Heart right ventricle (tissue), 16 donors: ENCODE measurements at places on chromosomes 4 and X. TPM values are rescaled to one million over a fixed set of nuclear protein-coding genes. Genes with fewer than 3 reads are reported as not detected.

DNA sequence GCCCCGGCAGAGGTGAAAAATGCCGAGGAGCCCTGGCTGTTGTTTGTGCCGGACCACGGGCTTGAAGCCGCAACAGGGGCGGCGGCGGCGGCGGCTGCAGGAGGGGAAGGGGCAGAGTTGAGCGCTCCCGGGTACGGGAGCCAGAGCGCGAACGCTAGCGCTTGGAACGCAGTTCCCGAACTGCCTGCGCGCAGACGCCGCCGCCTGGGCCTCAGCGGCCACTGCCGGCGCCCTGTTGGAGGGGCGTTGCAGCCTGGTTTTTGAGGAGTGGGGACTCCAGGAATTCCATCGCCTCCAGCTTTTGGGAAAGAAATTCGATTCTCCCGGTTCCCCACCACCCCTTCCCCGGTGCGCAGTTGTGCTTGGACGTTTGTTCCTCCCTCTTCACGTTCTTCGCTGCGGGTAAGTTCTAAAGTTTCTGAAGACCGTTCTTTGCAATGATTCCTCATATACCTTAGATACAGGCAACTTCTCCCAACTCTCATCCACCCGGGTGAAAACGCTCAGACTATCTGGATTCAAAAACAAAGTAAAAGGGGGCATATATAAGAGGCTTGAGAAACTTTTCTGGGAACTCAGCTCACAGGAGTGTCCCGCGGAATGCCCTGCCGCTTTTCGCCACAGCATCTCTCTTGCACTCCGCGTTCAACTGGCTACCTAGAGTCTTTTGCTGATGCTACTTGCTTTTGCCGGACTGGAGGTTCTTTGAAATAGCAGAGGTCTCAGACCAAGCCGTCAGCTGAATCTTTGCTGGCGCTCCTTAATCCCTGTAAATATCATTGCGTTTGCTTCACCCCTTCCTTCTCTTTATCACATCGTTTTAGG lies 1.0 kb downstream of the FAT4 start:
- H3K27me3 ChIP-seq, result no peaks in the 10 kb centered on the region
- peak overlapping the region; percentile 91 for H3K4me3 ChIP-seq
- no peaks in the 10 kb centered on the region for H3K4me1 ChIP-seq

STS gene
- 6.0 TPM for total RNA-seq

DNA sequence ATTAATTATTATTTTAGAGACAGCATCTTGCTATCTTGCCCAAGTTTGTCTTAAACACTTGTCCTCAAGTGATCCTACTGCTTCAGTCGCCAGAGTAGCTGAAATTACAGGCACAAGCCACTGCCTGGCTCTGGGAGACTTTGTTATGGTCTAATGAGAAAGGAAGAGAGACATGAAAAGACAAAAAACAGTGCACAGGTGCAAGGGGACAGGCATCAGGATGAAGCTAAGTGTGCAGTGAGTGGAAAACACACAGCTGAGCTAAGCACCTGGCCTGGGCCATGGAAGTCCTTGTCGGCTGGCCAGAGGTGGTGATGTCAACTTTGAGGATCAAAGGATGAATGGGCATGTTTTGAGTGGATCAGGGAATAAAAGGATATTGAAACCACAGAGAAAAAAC lies 102.7 kb downstream of the HS3ST1 start:
- no peaks in the 10 kb centered on the region for H3K36me3 ChIP-seq
- DNase-seq, result no peak
- H3K27me3 ChIP-seq, result no peaks in the 10 kb centered on the region

GRCh38 chr4:163592212-163592611 lies 97.7 kb downstream of the TMA16 start:
- H3K4me1 ChIP-seq, result no peaks in the 10 kb centered on the region
- no peak for DNase-seq
- no peak overlapping the region for H3K27ac ChIP-seq

FRAS1 gene
- 3.0 TPM for total RNA-seq

- DNase-seq, result no peak
- H3K4me1 ChIP-seq, result no peaks in the 10 kb centered on the region
- H3K4me3 ChIP-seq, result no peak overlapping the region
- H3K27ac ChIP-seq, result no peak overlapping the region
- no peaks in the 10 kb centered on the region for H3K27me3 ChIP-seq
Measured at GRCh38 chrX:9612146-9612505, 147.3 kb downstream of the TBL1X start.

DNA sequence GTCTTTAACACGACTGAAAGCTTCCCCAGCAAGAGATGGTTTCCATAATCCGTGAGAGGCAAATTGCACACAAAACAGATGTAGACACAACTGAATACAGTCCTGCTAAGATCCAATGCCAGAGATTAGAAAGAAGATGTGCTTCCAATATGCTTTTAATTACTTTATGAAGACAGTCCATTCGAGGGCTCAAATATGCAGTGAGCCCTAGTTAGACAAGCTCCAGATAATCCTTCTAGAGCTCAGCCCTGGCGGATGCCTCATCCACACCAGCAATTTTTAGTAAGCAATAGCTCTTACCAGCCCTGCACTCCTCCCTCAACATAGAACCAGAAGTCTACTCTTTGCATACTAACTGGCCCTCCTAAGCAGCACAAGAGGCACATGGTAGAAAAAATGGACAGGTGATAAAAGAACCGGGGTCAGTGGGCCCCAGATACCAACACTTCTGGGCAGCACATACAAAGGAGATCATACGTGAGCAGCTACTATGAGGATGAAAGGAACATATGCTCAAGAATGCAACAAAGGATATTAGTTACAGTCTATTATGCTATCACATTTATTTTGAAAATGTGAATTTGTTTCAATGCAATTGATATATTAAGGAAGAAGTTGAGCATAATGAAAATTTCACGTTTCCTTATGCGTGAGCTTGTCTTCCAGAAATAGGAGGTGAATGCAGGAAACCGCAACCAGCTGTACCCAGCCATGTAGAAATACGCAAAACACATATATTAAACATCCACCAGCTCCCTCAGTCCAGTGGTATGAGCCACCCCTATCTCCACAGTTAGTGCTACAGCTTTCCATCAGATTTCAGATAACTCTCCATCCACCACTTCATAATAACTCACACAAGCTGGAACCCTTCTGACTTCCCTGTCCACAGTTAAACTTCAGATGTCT lies 34.3 kb downstream of the GPC4 start:
- DNase-seq, result no peak
- no peaks in the 10 kb centered on the region for H3K4me1 ChIP-seq

DNA sequence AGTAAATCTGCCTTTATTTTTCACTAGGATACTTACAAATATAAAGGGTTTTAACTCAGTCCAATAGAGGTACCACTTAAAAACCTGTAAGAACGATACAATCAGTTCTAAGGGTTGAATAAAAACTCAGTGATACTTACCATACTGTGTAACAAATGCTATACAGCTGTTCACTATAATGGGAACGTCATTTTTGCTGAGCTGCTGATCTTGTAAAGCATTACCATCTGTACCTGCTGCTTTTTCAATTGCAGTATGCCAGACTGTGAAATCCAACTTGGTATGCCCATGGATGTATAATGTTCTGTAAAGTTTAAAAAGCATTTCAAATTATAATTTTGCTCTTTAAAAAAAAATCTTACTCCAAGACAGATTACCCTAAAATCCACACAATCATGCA lies 111.2 kb downstream of the ARAP2 start:
- no peaks in the 10 kb centered on the region for H3K4me1 ChIP-seq
- DNase-seq, result no peak
- H3K27ac ChIP-seq, result no peak overlapping the region
- H3K4me3 ChIP-seq, result no peak overlapping the region

GRCh38 chr4:104502471-104502870 lies 7.8 kb upstream of the CXXC4 start:
- H3K4me3 ChIP-seq, result no peak overlapping the region
- no peaks in the 10 kb centered on the region for H3K27me3 ChIP-seq
- no peak overlapping the region for H3K27ac ChIP-seq

DNA sequence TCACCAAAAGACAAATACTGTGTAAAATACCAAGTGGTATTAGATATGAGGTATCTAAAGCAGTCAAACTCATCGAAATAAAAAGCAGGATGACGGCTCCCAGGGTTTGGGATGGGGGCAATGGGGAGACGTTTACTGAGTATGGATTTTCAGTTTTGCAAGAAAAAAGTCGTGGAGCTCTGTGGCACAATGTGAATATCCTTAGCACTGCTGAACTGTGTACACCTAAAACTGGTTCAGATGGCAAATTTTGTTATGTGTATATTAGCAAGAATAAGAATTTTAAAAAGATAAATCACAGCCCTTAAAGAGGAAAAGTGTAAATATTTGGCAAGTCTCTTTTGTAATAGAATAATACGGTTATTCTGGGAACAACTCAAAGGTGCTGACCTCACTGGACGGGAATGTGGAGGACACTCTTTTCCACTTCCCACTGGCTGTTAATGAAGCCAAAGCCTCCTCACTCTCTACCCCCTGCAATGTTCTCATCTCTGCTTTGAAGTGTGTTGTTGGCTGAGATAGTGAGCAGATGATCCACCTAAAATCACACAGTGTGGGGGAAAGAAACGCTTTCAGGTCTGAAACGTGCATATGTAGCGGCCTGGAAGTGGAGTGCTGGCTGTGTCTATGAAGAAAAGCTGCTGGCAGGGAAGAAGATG lies 49.2 kb downstream of the SEL1L3 start:
- DNase-seq, result no peak
- no peaks in the 10 kb centered on the region for H3K36me3 ChIP-seq
- H3K27ac ChIP-seq, result peak overlapping the region; percentile 20

APELA gene
- total RNA-seq, result not detected

DNA sequence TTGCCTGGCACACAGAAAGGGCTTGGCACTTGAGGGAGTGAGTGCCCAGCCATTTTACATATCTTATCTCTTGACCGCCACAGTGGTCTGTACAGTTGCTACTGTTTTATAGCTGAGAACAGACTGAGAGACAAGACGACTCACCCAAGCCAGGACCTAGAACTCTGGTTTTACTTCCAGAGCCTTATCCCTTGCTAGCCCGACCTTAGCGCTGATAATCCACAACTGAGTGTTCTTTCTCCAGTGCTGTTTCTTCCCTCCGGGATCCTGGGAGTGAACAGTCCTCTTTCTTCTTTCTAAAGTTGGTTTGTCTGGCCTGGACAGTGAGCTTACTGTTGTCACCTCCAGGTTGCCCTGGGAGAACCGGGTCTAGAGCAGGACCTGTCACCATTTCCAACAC lies 52.5 kb upstream of the TADA2B start:
- no peak overlapping the region for H3K4me3 ChIP-seq
- peaks cover 7% of the 10 kb centered on the region for H3K36me3 ChIP-seq
- no peaks in the 10 kb centered on the region for H3K27me3 ChIP-seq
- no peak for DNase-seq
- H3K4me1 ChIP-seq, result peaks cover 59% of the 10 kb centered on the region

PPEF1 gene
- not detected for total RNA-seq

RPL10 gene
- 1,543 TPM for total RNA-seq

- no peaks in the 10 kb centered on the region for H3K27me3 ChIP-seq
- no peak overlapping the region for H3K4me3 ChIP-seq
- no peak overlapping the region for H3K27ac ChIP-seq
- no peaks in the 10 kb centered on the region for H3K4me1 ChIP-seq
- no peak for DNase-seq
- no peaks in the 10 kb centered on the region for H3K36me3 ChIP-seq
Measured at GRCh38 chrX:44144177-44144945, 171.2 kb upstream of the NDP start.

LAMTOR3 gene
- total RNA-seq, result 31.7 TPM

HMGN5 gene
- total RNA-seq, result 0.51 TPM

GRCh38 chr4:79155336-79155735 lies 170.5 kb downstream of the NAA11 start:
- H3K4me3 ChIP-seq, result no peak overlapping the region
- DNase-seq, result no peak
- H3K4me1 ChIP-seq, result no peaks in the 10 kb centered on the region
- H3K27me3 ChIP-seq, result no peaks in the 10 kb centered on the region
- no peak overlapping the region for H3K27ac ChIP-seq

ANXA3 gene
- total RNA-seq, result 10.2 TPM

DNA sequence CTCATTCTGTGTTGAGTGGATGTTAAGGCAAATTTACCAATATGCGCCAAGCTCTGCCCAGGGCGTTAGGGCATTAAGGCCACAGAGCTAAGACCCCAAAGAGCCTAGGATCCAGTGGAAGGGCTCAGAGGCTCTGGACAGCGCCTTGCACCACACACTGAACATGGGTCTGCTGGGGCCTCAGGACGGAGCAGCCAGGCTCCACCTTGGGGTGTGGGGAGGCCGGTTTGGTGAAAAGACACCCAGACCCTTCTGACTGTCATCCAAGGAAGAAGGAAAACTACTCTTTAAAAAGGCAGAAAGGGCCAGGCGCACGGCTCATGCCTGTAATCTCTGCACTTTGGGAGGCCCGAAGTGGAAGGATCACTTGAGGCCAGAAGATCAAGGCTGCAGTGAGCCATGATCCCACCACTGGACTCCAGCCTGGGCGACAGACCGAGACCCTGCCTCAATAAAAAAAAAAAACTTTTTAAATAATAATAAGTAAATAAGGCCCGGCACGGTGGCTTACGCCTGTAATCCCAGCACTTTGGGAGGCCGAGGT lies 1.3 kb upstream of the MRFAP1 start:
- H3K36me3 ChIP-seq, result no peaks in the 10 kb centered on the region
- no peak overlapping the region for H3K4me3 ChIP-seq

FGF5 gene
- total RNA-seq, result not detected

DNA sequence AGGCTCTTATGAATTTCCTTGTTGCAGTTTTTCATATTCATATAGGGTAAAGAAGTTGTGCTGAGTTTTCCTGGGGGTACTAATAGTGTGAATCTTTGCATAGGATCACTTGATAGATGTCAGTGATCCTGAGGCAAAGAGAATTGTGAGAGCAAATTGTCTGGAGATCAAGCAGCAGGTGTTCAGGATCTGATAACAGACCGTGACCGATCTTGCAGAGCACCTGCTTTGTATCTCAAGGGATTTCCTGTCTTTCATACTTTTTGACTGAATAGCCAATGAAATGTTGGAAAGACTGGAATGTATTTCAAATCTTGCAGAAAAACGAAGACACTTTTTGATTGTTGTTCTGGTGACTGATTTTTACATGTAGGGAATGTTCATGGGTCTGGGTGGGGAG lies 914.5 kb downstream of the STIM2 start:
- H3K4me1 ChIP-seq, result no peaks in the 10 kb centered on the region
- no peak overlapping the region for H3K4me3 ChIP-seq
- no peaks in the 10 kb centered on the region for H3K36me3 ChIP-seq
- no peaks in the 10 kb centered on the region for H3K27me3 ChIP-seq

DNA sequence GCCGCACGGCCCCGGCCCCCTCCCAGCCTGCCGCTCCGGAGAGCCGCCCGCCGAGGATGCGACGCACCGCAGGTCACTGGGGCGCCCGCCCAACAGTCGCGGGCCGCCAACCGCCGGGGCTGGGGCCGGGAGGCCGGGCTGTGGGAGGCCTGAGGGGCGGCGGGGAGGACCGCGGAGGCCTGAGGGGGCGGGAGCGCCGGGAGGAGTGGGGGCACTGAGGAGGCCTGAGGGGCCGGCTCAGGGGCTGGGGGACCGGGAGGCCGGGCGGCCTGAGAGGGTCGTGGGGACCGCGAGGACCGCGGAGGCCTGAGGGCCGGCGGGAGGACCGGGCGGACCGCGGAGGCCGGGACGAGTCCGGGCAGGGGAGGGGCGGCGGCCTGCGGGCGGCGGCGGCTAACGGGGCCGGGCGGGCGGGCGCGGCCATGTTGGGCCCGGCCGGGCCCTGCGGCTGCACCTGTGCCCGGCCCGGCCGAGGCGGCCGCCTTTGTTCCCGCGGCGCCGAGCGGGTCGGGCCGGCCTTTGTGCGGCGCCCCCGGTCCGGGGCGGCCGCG lies 353 bp downstream of the NSD2 start:
- peak overlapping the region; percentile 98 for H3K4me3 ChIP-seq
- peaks cover 3% of the 10 kb centered on the region for H3K27me3 ChIP-seq
- DNase-seq, result peak; percentile 16
- H3K27ac ChIP-seq, result peak overlapping the region; percentile 93
- peaks cover 24% of the 10 kb centered on the region for H3K4me1 ChIP-seq
- H3K36me3 ChIP-seq, result no peaks in the 10 kb centered on the region

NMU gene
- total RNA-seq, result not detected
